ENCODE measurements at places on chromosomes 7 and 10. TPM values are rescaled to one million over a fixed set of nuclear protein-coding genes. Genes with fewer than 3 reads are reported as not detected.
A peak's percentile ranks its signal among the peaks of the same experiment; 100 is the strongest.

DNA sequence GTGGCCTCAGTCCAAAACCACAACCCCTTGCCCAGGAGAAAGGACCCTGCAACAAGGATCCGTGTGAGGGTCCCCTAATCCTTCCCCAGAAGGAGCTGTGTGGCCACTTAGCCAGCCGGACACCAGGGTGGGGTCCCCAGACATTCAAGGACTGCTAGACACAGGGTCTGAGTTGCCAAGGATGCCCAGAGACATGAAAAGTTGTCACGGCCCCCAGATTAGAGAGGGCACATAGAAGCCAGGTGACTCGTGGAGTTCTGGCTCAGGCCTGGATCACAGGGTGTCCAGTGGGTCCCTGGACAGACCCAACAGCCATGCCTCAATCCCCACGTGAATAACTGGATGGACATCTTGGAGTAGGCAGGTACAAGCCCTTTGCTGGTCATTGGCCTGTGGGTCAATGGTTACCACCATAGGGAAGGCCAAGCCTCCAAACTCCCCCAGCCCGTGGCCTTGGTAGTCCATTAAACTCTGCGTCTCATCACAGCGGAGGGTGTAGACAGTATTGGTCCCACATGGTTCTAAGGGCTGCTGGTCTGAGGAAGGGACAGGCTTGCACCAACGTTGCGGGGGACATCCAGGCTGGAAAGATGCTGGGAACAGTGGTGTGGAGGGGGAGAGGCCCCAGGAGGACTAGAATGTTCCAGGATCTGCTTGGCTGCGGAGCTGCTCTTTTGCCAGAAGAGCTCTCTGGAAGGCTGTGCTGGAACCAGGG is 205.9 kb upstream of the PPP2R2D start:
- DNase-seq = no peak

The PLAC9 gene
- total RNA-seq = not detected

GRCh38 chr10:27503498-27504006 is 552 bp upstream of the RAB18 start:
- DNase-seq = no peak

DNA sequence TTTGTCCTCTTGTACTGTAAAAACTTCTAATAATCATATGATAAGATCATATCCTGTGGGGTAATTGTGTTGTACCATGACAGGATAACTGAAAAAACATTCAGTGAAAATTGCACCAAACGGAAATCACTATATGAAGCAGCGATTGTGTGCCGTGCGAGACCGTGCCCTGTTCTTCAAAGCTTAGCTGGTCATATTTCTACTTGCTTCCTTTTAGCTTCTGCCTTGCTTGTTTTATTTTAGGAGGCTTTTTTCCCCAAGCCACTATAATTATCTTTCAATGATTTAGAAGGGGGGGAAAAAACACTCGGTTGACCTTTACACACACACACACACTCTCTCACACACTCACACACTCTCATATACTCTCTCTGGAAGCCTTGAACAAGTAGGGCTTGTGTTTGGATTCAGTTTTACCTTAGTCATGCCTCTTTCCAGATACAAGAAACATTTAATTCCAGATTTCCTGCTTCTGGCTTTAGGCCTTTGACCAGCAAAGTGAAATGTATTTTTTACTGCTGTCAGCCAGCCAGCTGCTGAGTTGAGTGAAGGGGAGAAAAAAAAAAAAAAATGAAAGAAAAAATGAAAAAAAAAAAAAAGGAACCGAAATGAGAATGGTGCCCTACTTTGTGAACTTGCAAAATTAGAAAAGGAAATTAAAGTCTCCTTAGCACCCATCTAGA is 181.4 kb downstream of the ARID5B start:
- DNase-seq = no peak

The PLEKHS1 gene
- total RNA-seq = not detected

DNA sequence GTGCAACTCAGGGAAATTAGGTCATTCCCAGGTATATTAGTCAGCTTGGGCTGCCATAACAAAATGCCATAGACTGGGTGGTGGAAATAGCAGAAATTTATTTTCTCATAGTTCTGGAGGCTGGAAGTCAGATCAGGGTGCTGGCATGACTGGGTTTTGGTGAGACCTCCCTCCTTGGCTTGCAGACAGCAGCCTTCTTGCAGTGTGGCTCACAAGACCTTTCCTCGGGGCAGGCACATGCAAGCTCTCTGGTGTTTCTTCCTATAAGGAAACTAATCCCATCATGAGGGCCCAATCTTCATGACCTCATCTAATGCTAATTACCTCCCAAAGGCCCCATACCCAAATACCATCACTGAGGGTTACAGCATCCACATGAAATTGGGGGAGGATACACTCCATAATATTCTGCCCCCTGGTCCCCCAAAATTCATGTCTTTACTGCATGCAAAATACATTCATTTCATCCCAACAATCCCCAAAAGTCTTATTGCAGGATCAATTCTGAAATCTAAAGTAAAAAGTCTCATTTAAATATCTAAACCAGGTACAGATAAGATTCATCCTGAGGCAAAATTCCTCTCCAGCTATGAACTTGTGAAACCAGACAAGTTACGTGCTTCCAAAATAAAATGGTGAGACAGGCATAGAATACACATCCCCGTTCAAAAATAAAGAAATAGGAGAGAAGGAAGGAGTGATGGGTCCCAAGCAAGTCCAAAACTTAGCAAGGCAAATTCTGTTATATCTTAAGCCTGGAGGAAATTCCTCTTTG is 17.4 kb upstream of the CBLL1 start:
- DNase-seq = no peak

- DNase-seq = no peak
These were observed 57.4 kb upstream of the CASD1 start for GRCh38 chr7:94452239-94452638.

- no peak for DNase-seq
These were observed 65.2 kb downstream of the FAM185A start for GRCh38 chr7:102814025-102814471.

GRCh38 chr7:141073173-141073640 is 657 bp upstream of the TMEM178B start:
- peak; percentile 92 for DNase-seq

DNA sequence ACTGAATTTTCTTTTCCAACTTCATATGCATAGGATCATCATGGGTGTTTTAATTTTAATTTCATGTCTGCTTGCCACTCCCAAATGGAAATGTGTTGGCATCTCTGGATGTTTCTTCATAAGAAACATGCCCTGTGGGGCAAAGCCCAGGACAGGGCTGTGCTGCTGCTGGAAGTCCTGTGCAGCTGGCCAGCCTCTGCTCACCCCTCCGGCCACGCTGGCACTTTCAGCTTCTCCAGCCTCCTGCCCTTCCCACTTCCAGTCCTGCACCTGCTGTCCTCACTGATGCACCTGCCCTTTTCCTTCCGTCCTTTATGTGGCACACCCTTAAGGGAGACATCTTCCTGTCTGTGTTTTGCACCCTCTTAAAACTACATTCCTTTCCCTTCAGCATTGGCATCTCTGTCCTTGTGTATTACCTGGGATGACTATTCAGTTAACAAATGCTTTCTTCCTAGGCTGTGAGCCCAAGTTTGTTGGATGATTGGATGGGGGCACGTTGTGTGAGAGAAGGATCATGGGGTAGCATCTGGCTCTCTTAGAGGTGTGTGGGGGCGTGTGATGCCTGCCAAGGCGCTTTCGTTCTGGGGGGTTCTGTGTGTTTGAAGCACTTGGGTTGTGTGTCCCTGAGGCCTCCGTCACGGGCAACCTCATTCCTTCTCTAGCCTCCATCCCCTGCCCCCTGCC is 56.8 kb downstream of the TCF7L2 start:
- DNase-seq = no peak

The MINDY4 gene
- total RNA-seq = 5.2 TPM

GRCh38 chr7:25289518-25289917 is 61.2 kb upstream of the NPVF start:
- no peak for DNase-seq

DNA sequence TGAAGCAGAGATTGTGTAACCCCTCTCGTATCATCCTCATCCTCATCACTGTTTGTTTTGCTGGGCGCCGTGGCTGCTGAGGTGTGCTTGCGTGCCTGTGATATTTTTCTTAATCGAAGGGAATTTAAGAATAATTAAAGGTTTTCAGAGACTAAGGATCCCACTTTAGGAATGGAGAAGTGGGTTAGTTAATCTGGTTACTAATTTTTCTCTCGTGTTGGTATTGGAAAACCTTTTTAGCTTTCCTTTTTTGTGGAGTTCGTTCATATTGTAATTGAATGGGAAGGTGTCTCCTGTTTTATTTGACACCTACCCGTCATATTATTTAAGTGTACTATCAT is 1.3 kb downstream of the UBN2 start:
- no peak for DNase-seq

- DNase-seq = no peak
These were observed 51.3 kb upstream of the PLEKHA1 start for GRCh38 chr10:122323189-122323588.

GRCh38 chr7:149006345-149006725 is 22.0 kb downstream of the PDIA4 start:
- no peak for DNase-seq

The RBP4 gene
- not detected for total RNA-seq

- DNase-seq = no peak
These were observed 153.5 kb downstream of the LSM5 start for GRCh38 chr7:32336726-32337125.

The UNC5B gene
- total RNA-seq = 9.2 TPM

The SLC39A12 gene
- 0.22 TPM for total RNA-seq

GRCh38 chr7:41006306-41006995 is 696.4 kb downstream of the INHBA start:
- DNase-seq = no peak

The SPRN gene
- 0.06 TPM for total RNA-seq

DNA sequence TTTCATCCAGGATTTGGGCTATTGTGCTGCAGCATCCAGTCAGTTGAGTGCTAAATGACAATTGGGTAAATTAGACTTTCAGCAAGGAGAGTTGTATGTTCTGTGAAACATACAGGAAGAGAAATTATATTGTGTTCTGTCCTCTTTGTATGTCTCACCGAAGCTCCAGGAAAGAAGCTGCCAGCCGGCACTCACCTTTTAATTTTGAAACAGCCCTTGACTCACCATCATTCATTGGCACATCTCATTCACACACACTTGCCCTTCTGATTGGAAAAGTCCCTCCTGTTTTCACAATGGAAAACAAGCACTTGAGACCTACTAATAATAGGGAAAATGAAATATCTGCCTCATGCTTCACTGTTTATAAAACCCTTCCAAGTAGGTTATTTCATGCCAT is 495.6 kb downstream of the RPS24 start:
- no peak for DNase-seq

DNA sequence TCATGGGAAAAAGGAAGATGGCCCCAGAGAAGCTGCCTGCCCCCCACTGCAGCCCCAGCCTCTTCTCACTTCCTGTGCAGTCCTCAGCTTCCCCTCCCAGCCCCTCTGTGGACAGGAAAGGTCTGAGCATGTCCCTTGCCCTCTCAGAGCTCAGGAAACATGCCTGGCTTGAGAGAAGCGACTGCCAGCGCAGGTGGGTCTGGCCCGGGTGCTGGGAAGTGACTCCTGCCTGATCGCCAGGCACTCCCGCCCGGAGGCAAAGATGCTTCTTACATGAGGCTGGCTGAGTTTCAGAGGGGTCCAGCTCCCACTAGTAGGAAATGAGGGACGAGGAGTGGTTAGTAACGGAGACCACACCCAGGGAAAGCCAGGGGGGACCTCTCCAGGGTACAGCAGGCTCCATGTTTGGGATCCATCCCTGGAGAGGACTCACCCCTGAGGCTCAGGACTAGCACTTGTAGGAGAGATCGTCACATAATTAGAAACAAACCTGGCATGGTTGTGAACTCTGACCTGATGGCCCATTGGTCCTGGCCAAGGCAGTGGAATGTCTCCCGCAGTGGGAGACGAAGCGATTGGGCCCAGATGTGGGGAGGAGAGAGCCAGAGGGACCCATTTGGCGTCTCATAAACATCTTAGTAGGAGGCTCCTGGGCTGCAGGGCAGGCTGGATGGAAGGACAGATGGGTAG is 12.3 kb downstream of the ELN start:
- no peak for DNase-seq

The CALML5 gene
- not detected for total RNA-seq

The CCDC126 gene
- 9.4 TPM for total RNA-seq

GRCh38 chr10:124342821-124343170 is 75.9 kb downstream of the OAT start:
- no peak for DNase-seq

The JAKMIP3 gene
- 0.31 TPM for total RNA-seq

The SHOC2 gene
- 54.9 TPM for total RNA-seq

The LIPM gene
- not detected for total RNA-seq

DNA sequence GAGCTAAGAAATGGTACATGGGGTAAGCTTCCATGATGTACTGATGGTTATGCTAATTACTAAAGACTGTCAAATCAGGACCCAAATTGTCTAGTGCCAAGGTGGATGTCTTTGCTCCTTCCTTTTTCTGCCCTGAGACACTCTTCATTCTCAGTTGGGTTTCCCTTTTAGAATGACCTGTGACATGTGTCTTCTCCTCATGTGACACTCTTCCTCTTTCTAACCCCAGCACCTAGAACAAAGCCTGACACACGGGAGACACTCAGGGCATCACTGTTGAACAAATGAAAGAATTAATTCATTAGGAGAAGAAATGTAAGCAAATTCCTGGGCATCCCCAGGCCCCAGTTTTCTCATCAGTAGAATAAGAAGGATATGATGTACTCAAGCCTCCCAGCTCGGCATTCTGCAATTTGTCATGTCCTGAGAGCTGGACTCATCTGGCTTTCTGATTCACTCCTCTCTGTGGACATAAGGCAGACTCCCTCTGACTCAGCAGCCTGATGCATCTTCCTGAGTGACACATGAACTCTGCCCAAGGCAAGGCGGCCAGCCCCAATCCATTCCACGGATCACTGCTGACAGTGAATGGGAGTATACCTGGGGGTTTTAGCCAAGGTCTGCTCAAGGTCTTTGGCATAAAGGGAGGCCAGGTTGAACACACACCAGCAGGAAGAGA is 473.8 kb downstream of the KCNMA1 start:
- DNase-seq = no peak

DNA sequence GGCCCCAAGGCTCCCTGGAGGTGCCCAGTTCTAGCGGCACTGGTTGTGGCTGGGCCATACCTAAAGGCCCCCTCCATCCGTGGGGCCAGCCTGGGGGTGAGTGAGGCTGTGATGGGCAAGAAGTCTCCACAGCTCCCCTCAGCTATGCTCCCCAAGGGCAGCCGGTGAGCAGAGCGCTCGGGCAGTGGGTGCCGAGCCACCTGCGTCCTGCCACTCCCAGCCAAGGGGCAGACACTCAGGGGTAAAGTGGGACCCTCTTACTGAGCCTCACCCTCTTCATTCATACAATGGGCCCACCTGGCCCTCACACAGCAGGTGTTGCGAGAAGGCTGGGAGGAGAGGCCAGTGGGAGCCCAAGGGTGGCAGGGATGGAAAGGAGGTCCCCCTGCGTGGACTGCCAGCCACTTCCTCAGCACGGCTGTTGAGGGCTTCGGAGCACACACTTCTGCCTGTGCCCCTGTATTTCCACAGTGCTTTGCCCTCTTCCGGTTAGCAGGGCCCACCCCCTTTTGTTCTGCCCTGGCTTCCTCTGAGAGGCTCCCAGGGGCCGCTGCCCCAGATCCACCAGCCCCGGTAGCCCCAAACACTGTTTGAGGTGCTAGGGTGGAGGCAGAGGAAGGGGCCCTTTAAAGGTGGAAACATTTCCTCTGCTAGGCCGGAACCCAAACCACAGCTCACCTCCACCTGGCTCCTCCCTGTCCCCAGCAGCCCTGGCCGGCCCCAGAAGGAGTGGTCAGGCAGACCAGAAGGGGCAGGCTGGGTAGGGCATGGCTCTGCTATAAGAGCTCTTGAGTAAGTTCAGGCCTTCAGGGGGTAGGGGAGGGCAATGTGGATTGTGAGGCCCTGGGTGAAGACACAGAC is 16.4 kb upstream of the C10orf105 start:
- DNase-seq = no peak

- no peak for DNase-seq
These were observed 126.7 kb upstream of the PRSS58 start for GRCh38 chr7:142384493-142384922.

All from neural progenitor cell (in vitro differentiated cells).